ENCODE measurements at places on chromosomes 4 and X.

- DNase-seq = no peak
Measured at GRCh38 chrX:53155512-53156206, 61.7 kb downstream of the KANTR start.

DNA sequence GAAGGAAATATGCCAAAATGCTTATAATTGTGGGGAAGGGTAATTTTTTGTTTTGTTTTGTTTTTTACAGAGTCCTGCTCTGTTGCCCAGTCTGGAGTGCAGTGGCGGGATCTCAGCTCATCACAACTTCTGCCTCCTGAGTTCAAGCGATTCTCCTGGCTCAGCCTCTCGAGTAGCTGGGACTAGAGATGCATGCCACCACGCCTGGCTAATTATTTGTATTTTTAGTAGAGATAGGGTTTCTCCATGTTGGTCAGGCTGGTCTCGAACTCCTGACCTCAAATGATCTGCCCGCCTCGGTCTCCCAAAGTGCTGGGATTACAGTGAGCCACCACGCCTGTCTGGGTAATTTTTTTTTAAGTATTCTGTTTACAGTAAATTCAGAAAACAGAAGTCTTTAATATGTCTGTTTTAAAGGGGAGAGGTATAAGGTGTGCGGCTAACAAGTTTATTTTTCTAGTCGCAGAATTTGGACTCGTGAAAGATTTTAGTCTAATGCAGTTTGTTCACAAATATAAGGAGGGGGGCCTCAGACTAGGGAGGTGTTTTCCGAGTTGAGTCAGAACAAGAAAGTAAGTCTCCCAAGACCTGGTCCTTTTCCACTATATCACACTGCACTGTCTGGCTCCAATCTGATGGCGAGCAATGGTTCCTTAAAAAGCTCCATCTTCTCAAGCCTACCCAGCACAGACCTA, 1.5 kb downstream of the ACSL1 start:
- DNase-seq = no peak

DNA sequence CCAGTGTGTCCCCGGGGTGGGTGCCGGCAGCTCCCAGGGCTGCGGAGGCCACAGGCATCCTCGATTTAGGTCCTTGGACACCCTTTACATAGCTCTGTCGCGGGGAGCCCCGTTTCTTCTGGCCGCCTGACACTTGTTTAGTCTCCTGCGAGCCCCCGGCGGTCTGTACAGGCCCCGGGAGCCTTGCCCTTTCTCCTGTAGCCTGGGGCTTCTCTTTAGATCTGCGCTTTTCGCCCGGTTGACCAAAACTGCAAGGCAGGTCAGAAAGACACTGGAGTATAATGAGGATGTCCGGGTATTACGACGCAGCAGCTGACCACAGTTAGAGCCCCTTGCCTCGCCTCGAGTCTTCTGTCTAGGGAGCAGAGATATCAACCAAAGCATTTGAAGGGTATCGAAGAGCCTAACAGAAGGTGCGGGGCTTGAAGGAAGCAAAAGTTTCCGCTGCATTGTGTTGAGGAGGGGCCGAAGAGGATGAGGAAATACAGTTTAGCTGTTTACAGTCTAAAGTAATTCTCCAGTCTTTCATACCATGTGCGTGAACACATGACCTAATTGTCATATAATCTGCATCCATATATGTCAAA, 479 bp downstream of the BRCC3 start:
- no peak for DNase-seq

- DNase-seq = no peak
Measured at GRCh38 chr4:126899331-126899801, 733.4 kb upstream of the INTU start.

- DNase-seq = no peak
Measured at GRCh38 chrX:21438792-21439191, 64.6 kb downstream of the CNKSR2 start.

DNA sequence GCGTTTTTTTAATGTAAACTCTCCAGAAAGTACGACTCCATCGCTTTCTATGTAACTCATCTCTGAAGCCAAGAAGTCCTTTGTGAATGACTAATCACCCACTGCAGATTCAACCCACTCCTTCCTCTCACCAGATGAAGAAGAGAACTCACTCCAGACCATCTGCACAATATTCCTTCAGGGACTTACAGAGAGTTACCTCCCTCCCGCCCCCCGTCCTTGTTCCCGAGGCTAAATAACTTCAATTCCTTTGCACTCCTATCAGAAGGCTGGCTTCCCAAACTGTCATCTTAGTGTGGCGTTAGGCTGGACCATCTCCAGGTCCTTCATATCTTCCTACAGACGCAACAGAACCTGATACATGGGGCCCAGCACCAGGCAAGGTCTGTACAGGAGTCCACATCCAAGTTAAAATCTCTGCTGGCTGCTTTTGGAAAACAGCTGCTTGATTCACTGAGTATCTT, 82.4 kb downstream of the AFAP1 start:
- DNase-seq = no peak

- no peak for DNase-seq
Measured at GRCh38 chr4:139900964-139901376, 235.4 kb downstream of the MGST2 start.

GRCh38 chrX:23854945-23855344, 52.8 kb downstream of the APOO start:
- DNase-seq = no peak
